HCT116 (cell line): ENCODE measurements at places on chromosomes 6 and 20.

DNA sequence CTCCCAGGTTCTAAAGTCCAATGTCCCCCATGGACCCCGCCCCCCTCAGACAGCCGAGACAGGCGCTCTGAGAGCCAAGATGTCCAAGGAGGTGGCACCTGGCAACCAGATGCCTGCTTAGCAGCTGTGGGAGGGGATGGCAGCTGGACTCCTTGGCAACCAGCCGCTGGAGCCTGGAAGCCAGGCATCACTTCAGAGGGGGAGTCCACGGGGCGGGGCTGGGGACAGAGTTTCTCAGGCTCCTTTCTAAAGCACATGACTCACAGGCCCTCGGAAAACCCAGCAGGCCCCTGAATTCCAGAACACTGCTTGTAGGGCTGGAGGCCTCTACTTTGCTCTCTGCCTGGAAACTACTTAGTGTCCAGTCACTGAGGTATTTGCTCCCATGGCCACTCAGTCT is 51.5 kb downstream of the PREX1 start:
- no peak for DNase-seq

- no peak for DNase-seq
These were observed 89.2 kb upstream of the PRSS16 start for GRCh38 chr6:27158316-27158643.

- no peak for DNase-seq
These were observed 315.1 kb downstream of the SMOC2 start for GRCh38 chr6:168756009-168756634.

DNA sequence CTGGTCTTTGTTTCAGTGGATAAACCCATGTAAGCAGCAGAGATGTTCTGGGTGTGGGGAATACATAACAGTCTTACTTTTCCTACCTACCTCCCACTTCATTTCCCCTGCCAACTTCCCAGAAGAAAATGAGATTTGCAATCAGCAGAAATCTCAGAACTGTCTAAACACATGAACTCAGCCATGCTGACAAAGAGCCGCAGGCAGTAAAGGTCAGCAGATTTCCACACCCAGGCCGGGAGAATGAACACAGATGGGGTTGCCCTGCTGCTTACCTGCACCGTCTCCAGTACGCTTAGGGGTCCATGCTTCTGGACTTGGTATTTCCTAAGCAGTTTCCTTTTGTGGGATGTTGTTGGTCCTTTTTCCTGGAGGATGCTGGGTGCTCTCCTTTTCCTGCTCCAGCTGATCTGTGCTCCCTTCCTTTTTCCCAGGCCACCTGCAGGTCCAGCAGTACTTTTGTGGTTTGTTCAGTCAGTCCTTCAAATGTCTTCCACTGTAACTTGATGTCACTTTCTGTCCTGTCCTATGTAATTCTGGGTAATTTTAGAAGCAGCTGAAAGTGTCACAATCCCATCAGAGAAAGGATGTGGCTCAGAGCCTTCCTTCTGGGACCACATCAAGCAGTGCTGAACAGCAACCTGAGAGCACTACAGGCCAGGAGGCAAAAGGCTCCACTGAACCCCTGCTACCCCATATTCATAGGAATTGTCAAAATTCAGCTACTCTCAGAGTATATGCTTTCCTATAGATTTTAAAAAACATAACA is 129.0 kb downstream of the CEP57L1 start:
- DNase-seq: no peak

GRCh38 chr6:29474996-29475395 is 12.8 kb downstream of the MAS1L start:
- no peak for DNase-seq
